ENCODE measurements at places on chromosomes 7 and 10.

GRCh38 chr10:62613859-62614258, 190.7 kb upstream of the ADO start:
- DNase-seq = no peak

DNA sequence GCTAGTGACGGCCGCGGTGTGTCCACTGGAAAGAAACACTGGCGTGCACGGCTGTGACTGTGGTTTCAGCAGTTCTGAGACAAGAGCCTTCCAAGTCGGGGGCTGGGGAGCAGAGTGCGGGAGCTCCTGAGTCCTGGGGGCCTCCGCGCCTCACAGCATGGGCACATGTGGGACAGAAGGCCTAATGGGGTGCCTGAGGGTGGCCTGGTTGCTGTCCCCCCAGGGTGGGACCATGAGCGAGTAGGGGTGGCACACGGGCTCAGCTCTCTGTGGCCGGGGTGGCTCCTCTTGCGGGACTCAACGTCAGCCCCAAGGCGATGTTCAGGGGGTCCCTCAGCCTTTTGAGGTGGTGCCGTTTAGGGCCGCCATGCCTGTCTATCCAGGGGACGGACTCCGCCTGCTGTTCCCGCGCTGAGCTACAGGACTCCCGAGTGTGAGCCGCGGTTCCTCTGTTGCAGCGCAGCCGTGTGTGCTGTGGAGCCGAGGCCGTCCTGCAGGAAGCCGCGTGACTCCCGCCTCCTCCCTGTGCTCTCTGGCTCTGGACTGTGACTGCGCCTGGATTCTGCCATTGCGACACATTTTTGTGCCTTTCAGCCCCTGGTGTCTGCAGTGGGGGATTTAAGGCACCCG, 23.5 kb upstream of the CHST12 start:
- DNase-seq = no peak

GRCh38 chr7:43753843-43754242, 4.6 kb upstream of the BLVRA start:
- DNase-seq = no peak

DNA sequence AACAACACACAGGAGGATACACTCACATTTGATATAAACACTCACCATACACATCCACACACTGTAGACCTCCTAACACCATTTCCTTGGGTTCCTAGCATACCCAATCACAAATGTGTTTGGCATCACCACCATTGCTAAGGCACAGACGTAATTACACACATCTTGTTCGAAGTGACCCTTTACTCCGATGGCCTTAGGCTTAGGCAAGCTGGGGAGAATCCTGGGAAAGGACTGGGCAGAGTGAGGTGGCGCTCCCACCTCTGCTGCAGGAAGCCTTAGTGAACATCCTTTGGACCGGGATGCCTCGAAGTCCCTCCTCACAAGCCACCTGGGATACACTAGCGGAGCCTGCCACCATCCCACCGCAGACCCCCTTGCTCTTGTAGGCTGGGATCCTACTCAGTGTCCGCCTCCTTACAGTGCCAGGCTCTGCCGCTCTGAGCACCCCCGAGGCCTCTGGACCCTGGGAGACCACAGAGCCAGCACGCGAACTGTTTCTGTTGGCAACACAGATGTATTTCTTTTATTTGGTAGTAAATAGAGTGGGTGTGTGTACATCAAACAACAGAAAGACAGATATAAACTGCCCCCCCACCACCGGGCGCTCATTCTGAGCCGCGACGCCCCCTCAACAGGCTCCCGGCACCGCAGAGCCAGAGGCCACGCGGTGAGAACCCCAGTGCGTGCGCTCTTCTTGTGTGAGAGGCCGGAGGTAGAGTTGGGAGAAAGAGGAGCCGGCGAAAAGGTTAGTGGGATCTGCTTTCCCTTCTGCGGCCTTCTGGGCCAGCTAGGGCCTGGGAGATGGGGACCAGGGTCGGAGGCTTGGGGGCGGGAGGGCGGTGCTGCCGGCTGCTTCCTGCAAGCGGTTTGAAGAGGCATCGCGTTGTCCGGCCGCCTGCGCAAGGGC, 5.9 kb upstream of the HMX2 start:
- no peak for DNase-seq

DNA sequence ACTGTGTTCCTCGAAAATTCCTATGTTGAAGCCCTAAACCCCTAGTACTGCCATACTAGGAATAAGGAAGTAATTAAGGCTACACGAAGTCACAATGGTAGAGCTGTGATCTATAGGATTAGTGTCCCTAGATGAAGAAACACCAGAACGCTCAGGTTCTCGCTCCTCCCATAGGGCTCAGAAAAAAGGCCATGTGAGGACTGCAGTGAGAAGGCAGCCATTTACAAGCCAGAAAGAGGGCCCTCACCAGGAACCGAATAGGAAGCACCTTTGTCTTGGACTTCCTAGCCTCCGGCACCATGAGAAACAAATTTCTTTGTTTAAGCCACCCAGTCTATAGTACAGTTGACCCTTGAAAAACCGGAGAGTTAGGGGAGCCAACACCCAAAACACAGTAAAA, 46.2 kb downstream of the CACUL1 start:
- DNase-seq = no peak

- DNase-seq = no peak
Observed at GRCh38 chr10:71277914-71278665, 41.0 kb upstream of the SLC29A3 start.

DNA sequence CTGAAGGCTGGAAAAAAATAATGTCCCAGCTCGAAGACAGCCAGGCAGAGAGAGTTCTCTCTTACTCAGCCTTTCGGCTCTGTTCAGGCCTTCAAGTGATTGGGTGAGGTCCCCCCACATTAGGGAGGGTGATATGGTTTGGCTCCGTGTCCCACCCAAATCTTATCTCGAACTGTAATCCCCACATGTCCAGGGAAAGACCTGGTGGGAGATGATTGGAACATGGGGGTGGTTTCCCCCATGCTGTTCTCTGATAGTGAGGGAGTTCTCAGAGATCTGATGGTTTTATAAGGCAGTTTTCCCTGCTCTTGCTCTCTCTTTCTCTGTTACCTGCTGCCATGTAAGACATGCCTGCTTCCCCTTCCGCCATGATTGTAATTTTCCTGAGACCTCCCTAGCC, 36.6 kb upstream of the LEP start:
- DNase-seq = no peak

DNA sequence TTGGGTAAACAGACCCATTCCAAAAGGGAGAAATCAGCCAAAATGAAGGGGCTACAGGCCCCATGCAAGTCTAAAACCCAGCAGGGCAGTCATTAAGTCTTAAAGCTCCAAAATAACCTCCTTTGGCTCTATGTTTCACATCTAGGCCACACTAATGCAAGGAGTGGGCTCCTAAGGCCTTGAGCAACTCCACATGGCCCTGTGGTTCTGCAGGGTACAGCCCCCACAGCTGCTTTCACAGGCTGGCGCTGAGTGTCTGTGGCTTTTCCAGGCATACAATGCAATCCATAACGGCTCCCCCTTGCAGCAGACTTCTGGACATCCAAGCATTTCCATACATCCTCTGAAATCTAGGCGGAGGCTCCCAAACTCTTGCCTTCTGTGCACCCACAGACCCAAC, 9.0 kb downstream of the TMEM243 start:
- DNase-seq = no peak

- DNase-seq = no peak
Observed at GRCh38 chr7:140155428-140155827, 21.4 kb downstream of the KDM7A start.

- no peak for DNase-seq
Observed at GRCh38 chr7:101390901-101391301, 28.2 kb downstream of the COL26A1 start.

DNA sequence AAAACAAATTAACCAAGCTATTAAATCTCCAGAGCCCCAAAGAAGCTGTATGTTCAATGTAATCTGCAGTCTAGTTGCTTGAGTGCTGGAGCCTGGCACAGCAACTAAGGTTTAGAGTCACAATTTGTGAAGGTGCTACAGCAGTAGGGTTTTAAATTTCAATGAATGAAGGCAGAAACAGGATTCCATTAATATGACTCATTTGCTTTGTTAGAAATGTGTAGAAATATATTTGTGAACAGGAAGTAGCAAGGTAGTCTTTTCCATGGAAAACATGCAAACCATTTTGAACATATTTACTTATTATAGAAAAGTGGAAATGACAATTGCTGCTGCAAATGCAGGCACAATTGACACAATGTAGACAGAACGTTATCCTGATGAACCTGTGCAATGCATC, 149.0 kb upstream of the STEAP4 start:
- DNase-seq = no peak

DNA sequence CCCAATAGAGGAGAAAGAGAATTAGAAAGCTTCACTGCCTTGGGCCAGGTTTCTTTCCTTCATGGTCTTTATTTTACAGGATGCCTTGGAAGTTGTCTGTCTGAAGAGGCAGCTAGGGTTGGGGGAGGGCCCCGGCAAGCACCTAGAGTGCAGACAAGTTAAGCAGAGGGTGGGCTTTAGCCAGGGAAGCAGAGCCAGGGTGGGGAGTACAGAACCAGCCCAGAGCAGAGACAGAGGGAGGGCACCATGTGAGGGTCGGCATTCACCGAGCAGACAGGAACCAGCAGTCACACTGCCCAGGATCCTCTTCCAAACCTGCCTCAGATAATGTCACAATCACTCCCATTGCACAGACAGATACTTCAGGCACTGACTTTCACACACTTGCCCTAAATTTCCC, 75.9 kb downstream of the ADARB2 start:
- no peak for DNase-seq

- DNase-seq = no peak
Observed at GRCh38 chr10:91022924-91023699, 102.2 kb upstream of the ANKRD1 start.

- DNase-seq = no peak
Observed at GRCh38 chr10:99975942-99976809, 33.6 kb downstream of the DNMBP start.

DNA sequence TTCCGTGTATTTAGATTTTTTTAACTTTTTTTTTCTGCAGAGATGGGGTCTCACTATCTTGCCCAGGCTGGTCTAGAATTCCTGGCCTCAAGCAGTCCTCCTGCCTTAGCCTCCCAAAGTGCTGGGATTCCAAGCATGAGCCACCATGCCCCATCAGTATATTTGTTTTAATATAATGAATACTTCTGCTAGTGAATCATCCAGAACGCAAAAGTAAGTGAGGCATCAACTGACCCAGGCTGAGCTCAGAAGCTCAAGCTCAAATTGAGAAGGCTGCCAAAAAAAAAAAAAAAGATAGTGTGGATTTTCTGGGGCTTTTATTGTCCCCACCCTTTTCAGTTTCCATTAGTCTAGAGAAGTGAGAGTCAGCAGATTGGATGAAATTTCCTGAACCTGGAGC, 39.0 kb upstream of the TECTB start:
- no peak for DNase-seq

- no peak for DNase-seq
Observed at GRCh38 chr7:102270178-102270887, 16.3 kb upstream of the SH2B2 start.

DNA sequence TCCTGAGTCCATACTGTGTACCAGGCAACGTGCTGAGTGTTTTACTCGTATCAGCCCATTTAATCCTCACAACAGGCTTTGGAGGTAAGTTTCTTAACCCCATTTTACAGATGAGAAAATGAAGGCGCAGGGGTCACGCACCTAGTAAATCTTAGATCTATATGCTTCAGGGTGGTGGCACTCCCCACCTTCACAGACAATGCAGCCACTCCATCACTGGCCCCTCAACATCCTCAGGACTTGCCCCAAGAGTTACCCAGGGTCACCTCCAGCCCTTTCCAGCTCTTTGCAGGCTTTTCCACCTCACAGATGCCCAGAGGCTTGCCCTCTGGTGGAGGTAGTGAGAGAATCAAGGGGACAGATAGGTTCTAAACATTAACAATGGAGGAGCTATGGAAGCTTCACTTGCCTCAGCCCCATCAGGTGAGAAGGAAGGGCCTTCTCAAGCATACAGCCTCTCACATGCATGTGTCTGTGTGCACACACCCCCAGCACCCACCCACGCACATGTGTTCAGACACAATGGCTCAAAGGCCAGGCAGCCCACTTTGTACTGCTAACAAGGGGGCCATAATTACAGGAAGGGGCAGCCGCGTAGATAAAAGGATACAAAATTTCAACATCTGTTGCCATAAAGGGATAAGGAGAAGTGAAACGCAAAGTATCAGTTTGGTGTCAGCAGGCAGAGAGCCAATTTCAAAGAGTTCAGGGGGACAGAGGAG, 29.1 kb downstream of the DPCD start:
- DNase-seq = no peak

GRCh38 chr7:16347066-16347826, 74.1 kb downstream of the CRPPA start:
- no peak for DNase-seq
